ENCODE measurements at places on chromosomes 4 and X. TPM values are rescaled to one million over a fixed set of nuclear protein-coding genes. Genes with fewer than 3 reads are reported as not detected.

Gene FAT1
- polyA plus RNA-seq = 290 TPM

GRCh38 chr4:85486425-85487086 lies 11.6 kb downstream of the ARHGAP24 start:
- DNase-seq = no peak

Gene PNMA6F
- 0.15 TPM for polyA plus RNA-seq

GRCh38 chrX:24444645-24445044 lies 20.4 kb upstream of the PDK3 start:
- no peak for DNase-seq

Gene SPOCK3
- 12.3 TPM for polyA plus RNA-seq

DNA sequence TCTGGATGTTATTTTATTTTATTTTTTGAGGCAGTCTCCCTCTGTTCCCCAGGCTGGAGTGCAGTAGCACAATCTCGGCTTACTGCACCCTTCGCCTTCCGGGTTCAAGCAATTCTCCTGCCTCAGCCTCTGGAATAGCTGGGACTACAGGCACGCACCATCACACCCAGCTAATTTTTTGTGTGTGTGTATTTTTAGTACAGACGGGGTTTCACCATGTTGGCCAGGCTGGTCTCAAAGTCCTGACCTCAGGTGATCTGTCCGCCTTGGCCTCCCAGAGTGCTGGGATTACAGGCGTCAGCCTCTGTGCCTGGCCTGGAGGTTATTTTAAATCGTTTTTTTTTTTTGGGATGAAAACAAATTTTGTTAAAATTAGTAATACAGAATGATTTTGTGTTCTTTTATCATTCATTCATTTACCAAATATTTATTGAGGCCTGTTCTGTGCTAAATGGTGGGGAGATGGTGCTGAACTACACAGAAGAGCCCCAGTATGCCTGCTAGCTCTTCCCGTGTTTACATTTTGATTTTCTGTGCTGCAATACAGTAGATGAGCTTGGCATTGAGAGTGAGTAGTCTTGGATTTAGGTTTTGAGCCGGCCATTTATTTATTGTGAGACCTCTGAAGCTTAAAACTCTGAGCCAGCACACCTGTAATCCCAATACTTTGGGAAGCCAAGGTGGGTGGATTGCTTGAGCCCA lies 22.7 kb downstream of the ADD1 start:
- DNase-seq = no peak

Gene TLR2
- 9.8 TPM for polyA plus RNA-seq

DNA sequence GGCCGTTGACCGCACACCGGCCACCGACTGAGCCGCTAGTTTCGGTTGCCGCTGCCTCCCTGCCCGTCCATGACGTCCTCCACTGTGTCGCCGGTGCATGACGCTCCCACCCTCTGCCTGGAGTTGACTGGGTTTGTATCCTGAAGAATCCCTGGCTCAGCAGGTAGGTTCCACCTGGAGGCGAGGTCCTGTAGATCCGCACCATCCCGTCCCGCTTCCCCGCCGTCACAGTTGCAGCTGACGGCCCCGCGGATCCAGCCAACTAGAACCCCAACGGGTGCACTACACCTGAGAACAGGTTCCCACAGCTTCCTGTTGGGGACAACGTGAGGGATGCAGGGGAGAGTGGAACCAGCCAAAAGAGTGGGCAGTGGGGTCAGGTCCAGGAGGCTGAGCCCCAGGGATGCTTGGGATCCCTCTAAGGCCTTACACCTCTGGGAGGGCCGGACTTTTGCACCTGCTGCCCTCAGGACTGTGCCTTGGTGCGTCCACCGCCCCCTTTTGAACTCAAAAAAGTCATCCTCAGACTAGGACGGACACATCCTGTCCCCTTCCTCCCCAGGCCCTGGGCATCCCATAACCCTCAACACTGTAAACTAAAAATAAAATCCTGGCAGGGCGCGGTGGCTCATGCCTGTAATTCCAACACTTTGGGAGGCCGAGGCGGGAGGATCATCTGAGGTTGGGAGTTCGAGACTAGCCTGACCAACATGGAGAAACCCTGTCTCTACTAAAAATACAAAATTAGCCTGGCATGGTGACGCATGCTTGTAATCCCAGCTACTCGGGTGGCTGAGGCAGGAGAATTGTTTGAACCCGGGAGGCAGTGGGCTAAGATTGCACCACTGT lies 1.1 kb upstream of the SLBP start:
- DNase-seq = no peak

Gene AR
- polyA plus RNA-seq = 3.3 TPM

DNA sequence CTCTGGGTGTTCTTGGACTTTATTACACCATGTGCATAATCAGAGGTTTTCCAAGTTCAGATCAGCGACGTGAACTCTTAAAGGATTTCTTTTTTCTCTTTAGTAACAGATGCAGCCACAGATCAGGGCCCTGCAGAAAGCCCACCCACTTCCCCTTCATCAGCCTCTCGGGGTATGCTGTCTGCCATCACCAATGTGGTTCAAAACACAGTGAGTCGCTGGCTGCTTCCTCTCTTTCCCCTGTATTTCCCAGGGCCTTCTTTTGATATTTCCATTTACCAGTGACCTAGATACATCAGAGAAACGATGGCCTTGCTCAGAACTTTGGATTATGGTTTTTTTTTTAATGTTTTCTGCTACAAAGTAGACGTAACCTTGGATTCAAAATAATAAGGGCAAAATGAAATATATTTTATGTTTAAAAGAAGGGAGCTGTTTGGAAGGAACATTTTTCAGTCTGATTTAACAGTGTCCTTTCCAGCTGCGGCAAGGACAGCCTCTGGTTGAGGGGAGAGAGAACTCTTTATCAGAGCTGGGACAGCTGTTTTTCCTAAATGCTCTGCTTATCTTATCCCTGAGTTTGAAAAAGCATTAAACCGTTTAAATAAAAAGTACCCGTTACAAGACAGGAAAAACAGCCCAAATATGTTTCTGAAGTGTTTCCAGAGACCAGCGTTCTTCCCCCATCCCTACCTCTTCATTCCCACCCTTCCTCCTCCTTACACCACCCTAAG lies 38.2 kb downstream of the FAM114A1 start:
- DNase-seq = no peak

GRCh38 chr4:40000711-40001110 lies 23.0 kb upstream of the PDS5A start:
- DNase-seq = no peak
